ENCODE measurements at places on chromosomes 3 and 15.

- no peak for DNase-seq
These were observed 26.3 kb upstream of the TIPARP start for GRCh38 chr3:156648086-156648485.

GRCh38 chr3:188152660-188153436, 1.1 kb upstream of the LPP start:
- DNase-seq: no peak

DNA sequence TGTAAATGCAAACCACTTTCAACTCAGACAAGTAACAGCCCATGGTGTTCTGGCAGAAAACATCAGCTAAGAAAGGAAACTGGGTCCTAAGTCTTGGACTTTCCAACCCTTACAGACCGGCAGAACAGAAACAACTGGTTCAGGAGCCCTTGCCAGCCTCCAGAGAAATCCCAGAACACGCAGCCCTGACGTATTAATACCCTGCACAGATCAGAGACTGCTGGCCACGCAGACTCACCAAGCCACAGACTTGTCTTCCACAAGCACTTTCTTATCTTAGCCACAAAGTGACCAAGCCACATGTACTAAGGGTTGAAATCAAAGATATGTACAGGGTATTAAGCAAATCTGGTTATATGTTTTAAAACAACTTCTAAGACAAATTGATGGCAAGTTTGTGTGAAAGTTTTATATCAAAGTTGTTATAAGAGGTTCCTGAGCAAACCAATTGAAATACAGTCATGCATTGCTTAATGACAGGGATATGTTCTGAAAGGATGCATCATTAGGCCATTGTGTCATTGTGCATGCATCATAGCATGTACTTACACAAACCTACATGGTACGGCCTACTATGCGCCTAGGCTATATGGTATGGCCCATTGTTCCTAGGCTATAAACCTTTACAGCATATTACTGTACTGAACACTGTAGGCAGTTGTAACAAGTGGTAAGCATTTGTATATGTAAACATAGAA, 36.8 kb downstream of the BTD start:
- DNase-seq: no peak

DNA sequence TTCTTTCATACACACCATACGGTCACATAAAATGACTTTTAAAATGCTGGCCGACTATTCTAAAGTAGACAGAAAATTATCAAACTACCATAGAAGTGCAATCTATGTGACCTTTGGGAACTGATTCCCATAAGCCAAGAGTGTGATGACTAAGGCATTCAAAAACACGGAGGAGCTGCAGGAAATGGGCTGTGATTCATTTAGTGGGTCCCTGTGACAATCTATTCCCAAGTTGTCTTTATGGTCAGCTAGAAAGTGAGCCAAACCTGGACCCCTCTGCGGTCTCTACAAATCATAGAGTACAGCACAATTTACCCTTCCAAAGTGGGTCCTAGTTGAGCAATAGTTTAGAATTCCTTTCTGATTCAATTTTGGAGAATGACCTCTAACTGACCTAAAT, 251.5 kb upstream of the CBLB start:
- no peak for DNase-seq

- no peak for DNase-seq
These were observed 61.5 kb downstream of the APBA2 start for GRCh38 chr15:28947221-28947674.

DNA sequence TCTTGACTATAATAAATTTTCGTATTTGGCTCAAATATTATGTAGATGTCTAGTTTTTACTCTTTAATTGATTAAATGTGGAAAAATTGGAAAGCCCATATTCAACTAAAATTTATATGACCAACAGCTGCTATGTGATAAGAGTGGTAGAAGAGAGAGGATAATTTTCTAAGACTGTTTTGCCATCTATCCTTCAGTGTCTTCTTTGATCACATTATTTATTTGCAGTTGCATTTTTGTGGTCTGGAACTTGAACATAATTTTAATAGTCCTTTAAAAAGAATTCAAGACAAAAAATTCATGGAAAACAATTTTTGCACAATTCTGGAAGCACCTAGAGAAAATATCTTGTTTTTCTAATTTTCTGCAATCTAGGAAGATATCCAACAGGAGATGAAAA, 213.3 kb upstream of the THBS1 start:
- DNase-seq: no peak

DNA sequence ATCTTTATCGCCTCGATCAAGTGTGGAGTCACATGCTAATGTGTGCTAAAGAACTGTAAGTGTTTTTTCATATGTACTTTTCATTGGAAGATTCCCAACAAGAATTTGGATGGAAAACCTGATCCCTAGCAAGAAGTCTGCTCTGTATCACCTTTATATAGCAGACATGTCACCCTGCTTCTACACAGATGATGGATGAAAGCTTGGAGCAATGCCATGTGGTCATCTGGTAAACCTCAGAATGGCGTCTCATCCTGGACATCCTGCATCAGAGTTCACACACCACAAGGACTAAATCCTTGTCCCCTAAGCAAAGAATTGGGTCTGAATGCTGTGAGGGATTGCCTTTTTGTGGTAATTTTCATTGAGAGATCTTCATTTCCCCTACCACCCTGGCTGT, 42.1 kb upstream of the CTDSPL start:
- DNase-seq: no peak

GRCh38 chr15:89067751-89068150, 20.5 kb upstream of the ABHD2 start:
- DNase-seq: no peak

- no peak for DNase-seq
These were observed 53.6 kb downstream of the TMEM39A start for GRCh38 chr3:119409844-119410243.

DNA sequence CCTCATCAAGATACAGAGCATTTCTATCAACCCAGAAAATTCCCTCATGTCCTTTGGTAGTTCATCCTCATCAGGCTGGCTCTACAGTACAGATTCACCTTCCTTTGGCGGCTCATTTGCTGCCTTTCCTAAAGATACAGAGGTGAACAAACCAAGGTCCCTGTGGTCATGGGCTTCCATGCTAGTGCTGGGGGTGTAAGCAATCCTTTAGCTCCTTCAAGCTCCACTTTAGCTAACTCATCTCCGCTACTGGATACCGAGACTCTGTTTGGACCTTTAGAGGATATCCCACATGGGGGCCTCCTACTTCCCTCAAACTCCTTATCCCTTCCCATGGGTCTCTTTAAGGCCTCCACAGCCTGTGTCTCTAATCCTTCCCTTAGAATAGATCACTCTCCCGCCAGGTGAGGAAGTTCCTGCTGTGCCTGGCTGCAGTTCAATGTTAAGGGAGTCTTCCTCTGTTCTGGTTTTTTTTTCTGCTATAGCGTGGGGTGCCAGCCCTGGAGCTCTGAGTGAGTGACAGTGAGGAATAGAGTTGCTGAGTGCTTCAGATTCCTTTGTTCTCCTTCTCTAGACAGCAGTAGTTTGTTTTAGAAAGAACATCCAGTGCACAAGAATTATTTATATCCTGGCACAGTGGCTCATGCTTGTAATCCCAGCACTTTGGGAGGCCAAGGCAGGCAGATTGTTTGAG, 30.7 kb downstream of the CLEC3B start:
- DNase-seq: no peak

- no peak for DNase-seq
These were observed 39.0 kb downstream of the TSC22D2 start for GRCh38 chr3:150447084-150447483.

GRCh38 chr15:50907601-50908208, 778 bp upstream of the AP4E1 start:
- DNase-seq: no peak

DNA sequence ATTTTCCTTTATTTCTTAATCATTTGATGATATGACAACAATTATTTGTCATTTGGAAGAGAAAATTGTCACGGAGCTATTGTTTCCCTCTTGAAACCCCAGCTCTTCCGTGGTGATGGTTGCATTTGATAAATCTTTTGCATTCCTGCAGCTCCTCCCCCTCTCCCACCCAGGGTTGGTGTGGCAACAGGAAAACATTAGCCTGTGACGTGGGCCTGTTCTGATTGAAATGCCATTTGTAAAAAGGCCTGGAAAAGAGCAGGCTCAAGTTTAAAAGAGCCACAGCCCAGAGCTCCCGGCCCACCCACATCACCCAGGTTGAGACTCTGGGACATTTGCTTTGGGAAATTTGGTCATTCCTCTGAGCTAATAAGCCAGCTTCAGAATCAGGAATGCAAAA, 282.5 kb downstream of the RPLP1 start:
- DNase-seq: no peak

GRCh38 chr15:67300266-67301025, 45.9 kb downstream of the IQCH start:
- no peak for DNase-seq

DNA sequence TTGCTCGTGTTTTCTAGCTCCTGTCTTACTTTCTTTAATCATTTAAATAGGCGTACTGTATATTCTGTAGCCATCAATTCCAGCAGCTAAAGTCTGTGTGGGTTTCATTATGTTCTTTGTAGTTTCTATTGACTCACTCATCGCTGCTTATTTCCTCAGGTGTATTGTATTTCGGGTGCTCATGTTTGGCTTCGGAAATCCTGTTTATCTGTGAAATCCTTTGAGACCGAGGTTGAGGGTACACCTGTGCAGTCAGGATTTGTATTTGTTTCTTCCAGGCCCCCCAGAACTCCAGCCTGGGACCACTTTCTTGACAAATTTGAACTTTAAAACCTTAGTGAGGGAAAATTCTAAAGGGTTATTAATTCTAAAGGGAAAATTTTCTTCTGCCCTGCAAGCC, 2.0 kb upstream of the PAK2 start:
- no peak for DNase-seq

DNA sequence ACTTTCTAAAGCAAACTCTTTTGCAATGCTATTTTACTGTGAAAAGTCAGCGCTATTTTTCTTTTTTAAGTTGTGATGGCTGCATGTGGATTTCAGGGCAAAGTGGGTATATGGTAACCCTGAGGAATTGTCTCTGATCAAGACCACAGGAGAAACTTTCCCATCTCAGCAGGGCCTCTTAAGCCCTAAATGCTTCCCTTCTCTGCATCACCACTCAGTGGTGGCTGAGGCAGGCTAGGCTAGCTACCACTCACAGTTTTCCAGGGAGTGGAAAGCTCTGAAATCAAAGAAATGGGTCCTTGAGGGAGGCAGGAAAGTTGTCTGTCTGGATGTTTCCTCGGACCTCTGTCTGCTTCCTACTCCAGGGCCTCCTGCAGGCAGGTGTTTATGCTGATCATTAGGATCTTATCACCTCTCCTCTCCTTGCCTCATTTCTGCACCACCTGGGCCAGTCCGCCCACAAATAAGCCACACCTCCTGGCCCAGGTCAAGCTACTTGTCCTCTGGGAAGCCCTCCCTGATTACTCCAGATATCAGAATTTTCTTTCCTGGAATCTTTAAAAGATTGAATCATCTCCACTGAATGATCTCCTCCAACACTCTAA, 37.0 kb downstream of the CEMIP start:
- DNase-seq: no peak

DNA sequence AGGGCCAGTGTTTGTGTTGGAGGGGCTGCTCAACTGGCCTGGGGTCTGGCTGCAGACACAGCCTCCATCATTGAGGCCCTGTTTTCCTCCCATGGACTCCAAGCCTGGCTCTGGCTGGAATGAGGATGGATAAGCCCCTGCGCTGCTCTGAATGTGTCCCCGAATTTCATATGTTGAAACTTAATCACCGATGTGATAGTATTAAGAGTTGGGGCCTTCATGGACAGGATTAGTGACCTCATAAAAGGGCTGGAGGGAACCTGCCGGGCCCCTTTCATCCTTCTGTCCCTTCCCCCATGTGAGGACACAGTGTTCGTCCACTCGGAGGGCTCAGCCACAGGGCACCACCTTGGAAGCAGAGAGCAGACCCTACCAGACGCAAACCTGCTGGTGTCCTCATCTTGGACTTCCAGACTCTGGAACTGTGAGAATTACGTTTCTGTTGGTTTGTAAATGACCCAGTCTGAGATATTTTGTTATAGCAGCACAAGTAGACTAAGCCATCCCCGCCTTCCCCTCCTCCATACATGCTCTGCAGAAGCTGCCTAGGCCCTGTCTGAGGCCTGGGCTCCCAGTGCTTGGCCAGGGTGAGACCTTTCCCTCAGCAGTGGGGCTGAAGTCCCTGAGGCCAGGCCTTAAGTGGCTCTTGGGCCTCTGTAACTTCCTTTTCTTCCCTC, 3.8 kb upstream of the LCTL start:
- DNase-seq: no peak

GRCh38 chr15:74245342-74245931, 9.3 kb downstream of the CCDC33 start:
- no peak for DNase-seq

GRCh38 chr3:187852842-187853730, 107.8 kb upstream of the BCL6 start:
- no peak for DNase-seq

DNA sequence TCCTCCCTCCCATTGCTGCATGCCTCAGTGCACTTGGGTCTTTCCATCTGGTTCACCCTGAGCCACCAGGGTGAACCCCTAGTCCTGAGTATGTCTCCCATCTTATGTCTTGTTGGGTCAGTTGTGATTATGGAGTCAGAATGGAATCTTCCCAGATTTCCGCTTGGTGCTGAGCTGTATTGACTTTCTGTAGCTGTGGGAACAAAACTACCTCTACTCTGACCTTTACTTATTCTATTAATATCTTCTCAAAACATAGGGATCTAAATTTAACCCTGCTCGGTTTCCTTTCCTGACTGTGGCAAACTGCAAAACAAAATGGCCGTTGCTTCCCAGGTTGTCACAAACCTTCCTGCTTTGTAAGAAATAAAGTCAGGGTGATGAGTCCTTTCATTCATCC, 295.8 kb upstream of the LYSMD4 start:
- no peak for DNase-seq

- no peak for DNase-seq
These were observed 112.2 kb upstream of the RBMS3 start for GRCh38 chr3:29168696-29169095.

DNA sequence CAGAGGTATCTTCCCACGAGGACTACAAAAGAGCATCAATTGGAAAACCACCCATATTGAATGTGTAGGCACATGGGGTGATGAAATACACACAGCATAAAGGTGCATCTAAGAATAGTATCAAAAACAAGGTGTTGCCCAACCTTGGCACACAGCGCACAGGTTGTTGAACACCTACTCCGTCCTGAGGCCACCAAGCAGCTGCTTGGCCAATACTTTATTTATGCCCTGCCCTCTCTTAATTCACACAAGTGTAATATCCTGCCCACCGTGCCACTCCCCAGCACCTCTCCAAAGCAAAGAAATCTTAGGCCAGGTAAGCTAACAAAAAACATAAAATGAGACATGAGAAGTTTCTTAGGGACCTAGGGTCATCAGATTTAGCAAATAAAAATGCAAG, 31.2 kb downstream of the WWTR1 start:
- DNase-seq: no peak

DNA sequence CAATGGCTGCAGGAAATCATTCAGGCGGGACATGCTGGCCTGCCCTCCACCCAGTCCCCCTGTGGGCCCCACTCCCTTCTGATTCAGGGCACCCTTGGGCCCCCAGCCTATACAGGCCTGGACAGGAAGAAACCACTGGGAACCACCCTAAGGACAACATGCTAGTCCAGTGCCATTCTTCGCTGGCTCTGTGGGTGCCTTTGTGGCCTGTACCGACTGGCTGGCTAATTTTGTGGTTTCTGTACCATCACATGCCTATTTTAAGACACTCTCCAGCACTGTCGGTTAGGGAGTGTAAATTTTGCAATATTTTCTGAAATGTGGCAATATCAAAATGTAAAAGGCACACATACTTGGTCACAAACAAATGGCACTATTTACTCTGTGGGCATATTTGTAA, 61.4 kb upstream of the POLG start:
- no peak for DNase-seq

GRCh38 chr3:79052054-79052681, 715.6 kb downstream of the ROBO1 start:
- no peak for DNase-seq

Data from cortex of kidney (tissue), 1 donor.